ENCODE measurements at places on chromosomes 12 and 14. TPM values are rescaled to one million over a fixed set of nuclear protein-coding genes. Genes with fewer than 3 reads are reported as not detected.
A peak's percentile ranks its signal among the peaks of the same experiment; 100 is the strongest.

DNA sequence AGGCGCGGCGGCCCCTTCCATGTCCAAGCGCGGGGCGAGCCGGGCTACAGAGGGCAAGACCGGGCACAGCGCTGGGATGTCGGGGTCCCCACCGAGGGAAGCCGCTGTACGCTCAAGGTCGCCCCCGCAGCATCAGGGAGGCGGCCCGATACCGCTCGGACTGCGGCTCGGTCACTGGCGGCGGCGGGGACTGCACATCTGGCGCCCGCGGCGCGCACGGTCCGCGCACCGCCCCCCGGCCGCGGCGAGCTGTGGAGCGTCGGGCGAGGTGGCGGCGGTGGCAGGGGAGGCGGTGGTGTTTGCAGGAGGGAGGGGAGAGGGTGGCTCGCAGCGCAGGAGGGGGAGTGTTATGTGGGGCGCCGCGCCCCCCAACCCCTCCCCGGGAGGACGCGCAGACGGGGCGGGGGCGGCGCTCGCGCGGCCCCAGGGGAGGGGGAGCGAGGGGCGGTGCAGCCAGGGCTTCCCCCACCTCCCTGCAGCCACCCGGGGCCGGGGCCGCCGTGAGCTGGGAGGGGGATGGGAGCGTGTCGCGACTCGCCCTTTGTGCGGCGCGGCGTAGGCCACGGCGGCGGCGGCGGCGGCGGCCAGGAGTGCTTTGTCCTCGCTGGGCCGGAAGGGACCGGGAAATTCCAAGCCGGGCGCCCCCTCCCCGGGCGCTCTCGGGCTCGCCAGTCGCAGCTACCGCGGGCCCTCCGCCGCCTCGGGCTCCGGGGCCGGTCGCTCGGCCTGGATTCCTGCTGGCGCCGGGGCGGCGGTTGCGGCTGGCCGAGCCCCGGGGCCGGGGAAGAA, at the start of gene NUAK1:
TSS of gene NUAK1 (minus strand) at position 322 of the 789 bp plus-strand sequence. CDS start at position 21, 301 bp downstream.
- peak within 1 kb of the TSS; percentile 69 for H3K27ac ChIP-seq
- H3K36me3 ChIP-seq = peaks cover 2% of the 10 kb centered on the region
- H3K27me3 ChIP-seq = no peaks in the 10 kb centered on the region
- H3K4me1 ChIP-seq = peaks cover 17% of the 10 kb centered on the region

The PLBD1 gene
- polyA plus RNA-seq = 0.10 TPM

The TAS2R42 gene
- not detected for polyA plus RNA-seq

DNA sequence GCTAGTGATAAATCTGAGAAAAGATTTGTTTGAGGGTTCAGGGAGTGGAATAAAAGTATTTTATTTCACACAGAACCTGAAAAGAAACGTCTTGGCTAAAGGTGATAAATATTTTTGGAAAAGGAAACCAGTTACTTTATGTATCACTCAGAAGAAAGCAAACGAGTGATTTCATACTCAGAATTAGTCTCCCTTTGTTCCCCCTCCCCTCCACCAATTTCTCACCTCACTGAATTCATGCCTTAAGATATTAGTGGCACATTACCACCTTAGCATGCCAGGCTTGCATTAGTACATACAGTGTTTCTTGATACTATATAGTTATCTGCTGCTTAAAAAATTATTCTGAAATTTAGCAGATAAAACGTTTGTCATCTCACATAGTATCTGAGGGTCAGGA, 28.2 kb downstream of the G2E3 start:
- no peaks in the 10 kb centered on the region for H3K27me3 ChIP-seq
- H3K27ac ChIP-seq = no peak overlapping the region
- H3K4me3 ChIP-seq = no peak overlapping the region

DNA sequence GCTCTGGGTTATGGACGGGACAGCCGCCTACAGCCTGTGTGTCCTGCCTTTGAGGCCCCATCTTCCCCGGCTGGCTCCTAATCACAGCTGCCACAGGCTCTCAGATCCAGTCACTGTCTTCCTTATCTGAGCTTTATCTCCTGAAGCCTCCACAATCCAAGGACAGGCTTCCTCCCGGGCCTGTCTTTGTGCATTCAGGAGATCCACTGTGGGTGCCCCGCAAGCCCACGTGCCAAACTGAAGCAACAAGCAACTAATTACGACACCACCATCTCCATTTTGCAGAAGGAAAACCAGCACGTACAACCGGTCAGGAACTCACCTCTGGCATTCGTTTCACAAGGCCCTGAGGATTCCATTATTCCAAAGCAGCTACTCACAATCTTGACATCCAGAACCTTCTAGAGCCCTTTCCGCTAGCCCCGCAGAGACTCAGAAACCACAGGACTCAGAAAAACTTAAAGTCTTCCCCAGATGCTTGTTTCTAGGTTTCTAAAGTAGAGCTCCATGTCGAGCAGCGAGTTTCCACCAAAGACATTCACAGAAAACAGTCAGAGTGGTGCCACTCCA, 14.0 kb downstream of the SYNE3 start:
- no peak overlapping the region for H3K27ac ChIP-seq
- H3K4me3 ChIP-seq = no peak overlapping the region
- no peak for DNase-seq
- H3K4me1 ChIP-seq = peaks cover 17% of the 10 kb centered on the region
- H3K27me3 ChIP-seq = no peaks in the 10 kb centered on the region
- no peaks in the 10 kb centered on the region for H3K36me3 ChIP-seq

DNA sequence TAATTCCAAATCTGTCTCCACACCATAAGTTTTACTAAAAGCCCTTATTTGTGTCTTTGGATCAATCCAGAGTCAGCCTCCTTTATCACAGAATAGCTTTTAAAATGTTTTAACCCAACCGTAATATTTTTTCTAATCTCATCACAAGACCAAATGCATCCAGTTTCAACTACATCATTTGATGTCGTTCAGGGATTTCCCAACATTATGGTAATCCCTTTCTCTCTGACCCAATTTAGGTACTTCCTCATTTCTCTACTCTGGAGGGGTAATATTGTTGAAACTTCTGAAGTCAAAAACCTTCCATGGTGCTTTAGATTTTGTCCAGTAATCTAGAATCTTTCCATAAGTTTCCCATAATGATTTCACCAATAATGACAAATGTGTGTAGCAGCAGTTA, 596.8 kb downstream of the SOX5 start:
- no peaks in the 10 kb centered on the region for H3K27me3 ChIP-seq
- no peaks in the 10 kb centered on the region for H3K4me1 ChIP-seq
- H3K27ac ChIP-seq = no peak overlapping the region
- H3K4me3 ChIP-seq = no peak overlapping the region
- H3K36me3 ChIP-seq = no peaks in the 10 kb centered on the region

Data from SK-N-SH (cell line).